ENCODE measurements at places on chromosomes 3 and 15. TPM values are rescaled to one million over a fixed set of nuclear protein-coding genes. Genes with fewer than 3 reads are reported as not detected.

GRCh38 chr3:102205647-102206046 lies 229.2 kb upstream of the ZPLD1 start:
- no peak for DNase-seq

- no peak for DNase-seq
Measured at GRCh38 chr15:80502782-80503181, 98.6 kb downstream of the ARNT2 start.

DNA sequence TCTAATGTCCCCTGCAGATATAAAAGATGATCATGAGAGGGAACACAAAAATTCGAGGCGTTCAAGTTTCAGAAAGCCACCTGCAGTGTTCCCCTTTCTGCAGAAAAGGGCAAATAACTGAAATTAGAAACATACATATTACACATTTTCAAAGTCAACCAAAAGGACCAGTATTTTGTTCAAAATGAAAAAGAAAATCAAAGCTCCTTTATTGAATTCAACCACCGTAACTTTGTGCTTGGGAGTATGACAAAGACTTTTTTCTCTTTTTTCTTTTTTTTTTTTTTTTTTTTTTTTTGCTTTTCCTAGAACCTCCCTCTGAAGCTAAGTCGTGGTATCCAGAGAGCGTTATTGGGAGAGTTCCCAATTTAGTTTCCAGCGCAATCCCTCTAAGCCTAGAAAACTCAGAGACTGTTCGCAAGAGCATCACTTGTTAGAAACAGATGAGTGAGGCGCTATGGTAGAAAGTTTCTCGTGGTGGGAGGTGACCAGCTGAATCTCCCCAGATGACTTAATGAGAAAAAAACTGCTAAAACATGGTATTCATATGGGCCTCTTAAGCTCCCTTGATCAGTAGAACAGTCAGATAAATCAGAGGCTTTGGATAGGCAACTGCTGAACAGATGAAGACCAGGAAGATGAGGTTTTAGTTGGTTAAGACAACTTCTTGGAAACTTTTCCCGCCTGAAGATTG lies 77.4 kb downstream of the MB21D2 start:
- no peak for DNase-seq

DNA sequence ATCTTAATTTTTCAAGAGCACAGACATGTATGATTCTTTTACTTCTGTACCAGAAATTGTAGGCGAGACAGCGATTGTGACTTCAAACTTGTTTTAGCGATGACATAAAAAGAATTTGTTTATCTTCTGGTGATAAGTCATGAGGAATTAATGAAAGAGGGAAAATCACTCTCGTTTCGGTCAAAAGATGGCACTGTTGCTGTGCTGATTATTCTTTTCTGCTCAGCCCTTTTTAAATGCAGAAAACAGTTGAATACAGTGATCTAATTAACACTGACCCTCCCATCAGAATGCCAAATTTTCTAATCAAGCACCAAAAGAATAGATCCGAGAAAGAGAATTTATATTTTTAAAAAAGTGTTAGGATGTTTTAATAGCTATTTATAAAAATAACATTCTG lies 52.6 kb downstream of the NSUN3 start:
- DNase-seq = no peak

- no peak for DNase-seq
Measured at GRCh38 chr3:57755368-57755675, 787 bp upstream of the SLMAP start.

- no peak for DNase-seq
Measured at GRCh38 chr3:152945556-152945955, 110.6 kb downstream of the P2RY1 start.

DNA sequence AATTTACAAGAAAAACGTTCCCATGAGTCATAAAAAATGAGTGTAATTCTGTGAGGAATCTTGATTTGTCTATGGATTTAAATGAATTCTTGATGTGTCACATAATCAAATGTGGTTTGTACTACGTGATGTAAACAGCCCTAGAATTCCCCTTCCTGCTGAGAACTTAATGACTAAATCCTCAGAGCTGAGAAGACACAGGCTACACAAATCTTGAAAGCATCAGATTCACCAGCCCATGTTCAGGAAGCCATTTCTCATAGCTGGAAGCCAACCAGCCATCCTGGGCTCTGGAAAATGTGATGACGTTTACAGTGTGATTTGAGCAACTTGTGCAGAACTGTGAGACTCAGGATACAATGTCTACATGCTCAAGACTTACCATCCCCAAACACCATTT lies 193.7 kb upstream of the MME start:
- DNase-seq = no peak

- no peak for DNase-seq
Measured at GRCh38 chr15:41939986-41940385, 32.4 kb downstream of the EHD4 start.

GRCh38 chr15:80343554-80343992 lies 60.6 kb upstream of the ARNT2 start:
- DNase-seq = no peak

GRCh38 chr3:156820692-156821080 lies 5.5 kb upstream of the LEKR1 start:
- DNase-seq = no peak

- DNase-seq = no peak
Measured at GRCh38 chr3:49454898-49455681, 15.0 kb upstream of the DAG1 start.

DNA sequence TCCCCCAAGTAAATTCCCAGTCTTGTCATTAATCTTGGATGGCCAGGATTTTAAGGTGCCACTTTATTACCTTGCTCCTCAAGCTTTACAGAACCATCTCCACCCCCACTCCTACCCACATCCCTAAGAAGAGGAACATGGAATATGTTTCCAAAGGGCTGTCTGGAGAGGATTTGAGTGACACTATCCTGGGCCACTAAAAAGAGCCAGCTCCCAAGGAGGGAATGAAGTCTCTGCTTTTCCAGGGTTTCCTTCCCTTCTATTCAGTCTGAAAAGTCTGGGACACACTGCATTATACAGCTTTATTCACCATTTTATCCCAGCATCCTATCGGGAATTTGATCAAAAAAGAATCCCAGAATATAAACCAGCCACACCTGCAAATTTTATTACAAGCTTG lies 35.6 kb upstream of the MECOM start:
- DNase-seq = no peak

- no peak for DNase-seq
Measured at GRCh38 chr3:83842511-83842910, 1116.3 kb upstream of the CADM2 start.

Gene NBEAL2
- total RNA-seq = 26.0 TPM

Gene LRRC2
- 5.7 TPM for total RNA-seq

Gene MUC20
- total RNA-seq = 9.4 TPM

Gene CCDC39
- 0.65 TPM for total RNA-seq

Gene MGLL
- 107 TPM for total RNA-seq

Gene RGMA
- total RNA-seq = 33.9 TPM

Gene RNU5B-1
- 102 TPM for total RNA-seq

Gene ACAD9
- total RNA-seq = 32.4 TPM

Gene LRRC31
- total RNA-seq = not detected

Gene KBTBD12
- total RNA-seq = 3.0 TPM

Gene KLHL40
- not detected for total RNA-seq

Gene CCR8
- not detected for total RNA-seq

Gene ZIC1
- 8.7 TPM for total RNA-seq

Gene ITIH1
- 1.3 TPM for total RNA-seq

Gene TEX55
- total RNA-seq = not detected

Gene TMEM115
- total RNA-seq = 29.3 TPM

Gene SEMA3G
- 12.4 TPM for total RNA-seq

Gene MBD4
- total RNA-seq = 24.9 TPM

Gene PRKAR2A
- 49.6 TPM for total RNA-seq

Measured in posterior vena cava (tissue), 2 donors.